ENCODE measurements at places on chromosomes 16 and 17.

- no peaks in the 10 kb centered on the region for H3K4me1 ChIP-seq
- no peaks in the 10 kb centered on the region for H3K27me3 ChIP-seq
Observed at GRCh38 chr17:76962858-76963257, 94.7 kb downstream of the MGAT5B start.

GRCh38 chr16:78659668-78660217, 560.3 kb downstream of the WWOX start:
- peaks cover 4% of the 10 kb centered on the region for H3K4me1 ChIP-seq
- H3K27ac ChIP-seq, result no peak overlapping the region
- no peaks in the 10 kb centered on the region for H3K27me3 ChIP-seq
- H3K4me3 ChIP-seq, result no peak overlapping the region
- DNase-seq, result no peak
- no peaks in the 10 kb centered on the region for H3K36me3 ChIP-seq

DNA sequence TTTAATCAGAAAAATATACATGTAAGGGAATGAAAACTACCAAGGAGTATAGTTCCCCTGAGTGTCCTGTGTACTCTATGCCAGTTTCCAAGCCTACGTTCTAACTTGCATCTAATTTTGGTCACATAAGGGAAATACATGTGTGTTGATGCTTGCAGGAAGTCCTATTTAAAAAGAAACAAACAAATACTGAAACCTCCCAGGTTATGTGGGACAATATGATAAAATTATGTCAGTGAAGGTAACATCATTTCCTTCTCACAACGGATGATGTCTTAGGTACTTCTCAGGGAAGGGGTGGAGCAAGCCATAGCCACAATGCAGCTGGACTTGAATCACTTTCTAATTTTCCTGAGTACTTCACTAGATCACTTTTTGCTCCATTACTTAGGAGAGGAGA, 115.9 kb downstream of the ZFHX3 start:
- H3K36me3 ChIP-seq, result no peaks in the 10 kb centered on the region
- H3K27me3 ChIP-seq, result no peaks in the 10 kb centered on the region
- peaks cover 4% of the 10 kb centered on the region for H3K4me1 ChIP-seq
- no peak overlapping the region for H3K27ac ChIP-seq
- H3K4me3 ChIP-seq, result no peak overlapping the region

DNA sequence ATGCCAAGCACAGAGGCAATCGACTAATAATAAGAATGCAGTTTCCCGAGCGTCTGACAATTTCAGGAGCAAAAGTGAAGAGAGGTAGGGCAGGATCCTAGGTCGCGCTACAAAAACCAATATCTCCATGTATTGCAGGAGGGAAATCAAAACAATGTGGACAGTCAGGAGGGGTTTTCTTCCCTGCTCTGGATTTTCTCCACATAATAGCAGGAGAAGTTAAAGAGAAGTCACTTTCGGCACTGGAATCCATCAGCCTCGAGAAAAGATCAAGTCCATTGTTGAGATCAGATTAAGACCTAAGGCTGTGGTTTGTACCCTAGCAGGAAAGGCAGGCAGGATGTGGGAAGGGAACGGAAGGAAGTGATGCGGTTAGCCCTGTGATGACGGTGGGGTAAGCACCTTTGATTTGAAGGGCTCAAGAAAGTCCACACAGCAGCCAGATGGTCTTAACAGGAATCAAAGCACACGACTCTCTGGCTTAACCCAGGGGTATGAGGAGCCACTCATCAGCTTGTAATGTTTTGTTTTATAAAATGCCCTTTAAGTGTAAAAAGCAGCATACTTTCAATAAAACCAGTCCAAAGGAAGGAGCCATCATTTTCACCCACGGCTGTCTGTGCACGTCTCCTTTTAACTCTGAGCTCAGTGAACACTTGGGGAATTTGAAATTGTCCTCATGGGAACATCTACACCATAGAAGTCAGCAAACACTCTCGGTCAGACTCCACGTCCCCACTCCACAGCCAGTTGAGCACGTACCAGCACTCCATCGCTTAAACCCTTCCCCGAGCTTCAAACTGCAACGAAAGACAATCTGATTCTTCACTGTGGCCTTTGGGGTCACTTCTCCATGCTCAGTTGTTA, 15.8 kb upstream of the AKTIP start:
- H3K4me1 ChIP-seq, result no peaks in the 10 kb centered on the region
- no peak for DNase-seq
- peak overlapping the region; percentile 68 for H3K27ac ChIP-seq
- no peaks in the 10 kb centered on the region for H3K36me3 ChIP-seq

- H3K27me3 ChIP-seq, result no peaks in the 10 kb centered on the region
- peak overlapping the region; percentile 94 for H3K27ac ChIP-seq
- no peaks in the 10 kb centered on the region for H3K36me3 ChIP-seq
Observed at GRCh38 chr17:7280519-7281073, 922 bp upstream of the SLC2A4 start.

GRCh38 chr17:83181991-83182619, 102.7 kb downstream of the METRNL start:
- no peak overlapping the region for H3K4me3 ChIP-seq
- no peaks in the 10 kb centered on the region for H3K27me3 ChIP-seq
- H3K27ac ChIP-seq, result no peak overlapping the region
- no peaks in the 10 kb centered on the region for H3K36me3 ChIP-seq

- no peaks in the 10 kb centered on the region for H3K4me1 ChIP-seq
- no peaks in the 10 kb centered on the region for H3K27me3 ChIP-seq
- no peak for DNase-seq
- H3K36me3 ChIP-seq, result no peaks in the 10 kb centered on the region
- H3K27ac ChIP-seq, result no peak overlapping the region
Observed at GRCh38 chr17:69466905-69467667, 52.6 kb downstream of the MAP2K6 start.

GRCh38 chr16:2373176-2373575, 32.6 kb upstream of the ABCA3 start:
- H3K27me3 ChIP-seq, result no peaks in the 10 kb centered on the region
- no peak overlapping the region for H3K27ac ChIP-seq
- DNase-seq, result no peak
- no peaks in the 10 kb centered on the region for H3K4me1 ChIP-seq
- no peak overlapping the region for H3K4me3 ChIP-seq
- no peaks in the 10 kb centered on the region for H3K36me3 ChIP-seq

DNA sequence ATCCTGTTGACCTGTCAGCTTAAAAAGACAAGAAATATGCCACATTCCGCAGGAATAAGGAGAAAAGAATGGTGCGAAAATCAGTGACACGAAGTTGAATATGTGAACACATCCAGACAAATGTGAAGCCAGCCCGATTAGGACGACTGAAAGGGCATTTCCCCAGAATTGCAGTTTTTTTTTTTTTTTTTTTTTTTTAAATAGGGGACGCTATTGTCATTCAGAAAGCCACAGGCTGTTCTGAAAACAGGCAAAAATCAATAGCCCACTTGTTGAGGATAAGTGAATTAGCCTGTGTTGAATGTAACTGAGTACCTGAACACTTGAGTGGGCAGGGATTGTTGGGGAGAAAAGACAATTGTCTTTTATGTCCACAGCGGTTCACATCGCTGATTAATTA, 507.1 kb downstream of the WWOX start:
- no peak for DNase-seq
- H3K4me3 ChIP-seq, result no peak overlapping the region
- H3K27ac ChIP-seq, result no peak overlapping the region
- no peaks in the 10 kb centered on the region for H3K4me1 ChIP-seq
- no peaks in the 10 kb centered on the region for H3K36me3 ChIP-seq

DNA sequence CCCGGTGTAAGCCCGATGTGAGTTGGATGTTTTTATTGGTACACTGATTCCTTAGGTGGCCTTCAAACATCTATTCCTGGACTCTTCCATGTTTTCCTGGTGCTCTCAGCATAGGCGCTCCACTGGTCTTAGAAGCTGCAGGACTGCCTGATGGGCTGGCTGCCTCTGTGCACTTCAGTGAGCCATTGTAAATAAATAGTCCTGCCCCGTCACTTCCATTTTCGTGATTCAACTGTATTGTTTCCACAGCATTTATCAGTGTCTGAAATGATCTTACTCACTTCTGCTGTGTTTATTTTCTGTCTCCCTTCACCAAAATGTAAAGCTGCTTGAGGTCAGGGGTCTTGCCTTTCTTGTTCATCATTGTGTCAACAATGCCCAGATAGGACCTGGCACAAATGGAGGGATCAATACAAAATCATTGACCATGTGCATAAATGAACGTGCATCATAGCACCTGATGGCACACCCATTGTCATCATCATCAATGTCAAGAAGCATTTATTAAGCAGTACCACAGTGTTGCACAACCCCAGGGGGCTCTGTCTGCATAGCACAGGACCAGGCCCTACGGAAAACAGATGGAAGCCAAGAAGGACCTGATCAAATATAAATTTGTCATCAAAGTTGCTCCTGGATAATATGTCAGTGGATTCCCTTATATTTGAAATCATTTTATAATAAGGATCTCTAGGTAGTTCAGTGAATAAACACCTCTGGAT, 66.6 kb upstream of the CPHXL start:
- DNase-seq, result no peak
- no peaks in the 10 kb centered on the region for H3K4me1 ChIP-seq
- H3K4me3 ChIP-seq, result no peak overlapping the region
- no peaks in the 10 kb centered on the region for H3K36me3 ChIP-seq
- no peaks in the 10 kb centered on the region for H3K27me3 ChIP-seq
